ENCODE measurements at places on chromosomes 5 and 9. TPM values are rescaled to one million over a fixed set of nuclear protein-coding genes. Genes with fewer than 3 reads are reported as not detected.

DNA sequence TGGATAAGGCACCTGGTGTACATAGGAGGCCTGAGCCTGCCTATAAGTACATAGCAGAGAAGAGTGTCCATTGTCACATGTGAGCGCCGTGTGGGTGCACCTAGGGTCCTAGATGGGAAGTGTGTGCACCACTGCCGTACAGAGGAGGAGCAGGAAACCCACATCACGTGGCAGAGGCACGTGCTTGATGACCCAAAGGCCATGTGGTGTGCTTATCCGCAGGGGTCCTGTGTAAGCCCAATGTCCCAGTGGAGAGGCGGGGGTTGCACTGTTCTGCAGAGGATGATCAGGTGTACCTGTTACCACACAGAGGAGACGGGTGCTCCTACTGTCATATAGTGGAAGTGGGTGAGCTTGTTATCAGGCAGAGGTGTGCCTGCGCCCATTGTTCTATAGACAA, 354.1 kb upstream of the IRX2 start:
- peaks cover 12% of the 10 kb centered on the region for H3K27me3 ChIP-seq
- no peak for DNase-seq
- H3K27ac ChIP-seq: no peak overlapping the region
- no peaks in the 10 kb centered on the region for H3K36me3 ChIP-seq

Gene DMAC1
- 9.8 TPM for polyA plus RNA-seq

Gene TSLP
- not detected for polyA plus RNA-seq

DNA sequence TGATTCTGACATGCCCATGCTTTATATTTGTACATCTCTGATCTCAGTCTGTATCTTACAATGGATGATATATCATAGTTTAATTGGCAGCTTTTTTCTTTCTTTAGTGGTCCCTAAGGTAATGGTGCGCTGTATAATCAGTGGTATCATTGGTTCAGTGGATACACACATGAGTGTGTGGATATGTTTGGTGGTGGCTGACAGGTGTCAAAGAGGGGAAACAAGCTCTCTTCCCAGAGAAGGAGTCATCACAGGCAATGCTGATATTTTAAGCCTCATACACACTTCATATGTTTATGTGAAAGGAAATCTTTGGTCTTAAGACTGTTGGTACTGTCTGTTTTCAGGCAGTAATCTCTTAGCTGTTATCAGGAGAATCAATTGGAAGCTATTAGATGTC, 52.1 kb upstream of the KIAA1958 start:
- H3K36me3 ChIP-seq: no peaks in the 10 kb centered on the region
- H3K4me3 ChIP-seq: no peak overlapping the region
- no peak overlapping the region for H3K27ac ChIP-seq

DNA sequence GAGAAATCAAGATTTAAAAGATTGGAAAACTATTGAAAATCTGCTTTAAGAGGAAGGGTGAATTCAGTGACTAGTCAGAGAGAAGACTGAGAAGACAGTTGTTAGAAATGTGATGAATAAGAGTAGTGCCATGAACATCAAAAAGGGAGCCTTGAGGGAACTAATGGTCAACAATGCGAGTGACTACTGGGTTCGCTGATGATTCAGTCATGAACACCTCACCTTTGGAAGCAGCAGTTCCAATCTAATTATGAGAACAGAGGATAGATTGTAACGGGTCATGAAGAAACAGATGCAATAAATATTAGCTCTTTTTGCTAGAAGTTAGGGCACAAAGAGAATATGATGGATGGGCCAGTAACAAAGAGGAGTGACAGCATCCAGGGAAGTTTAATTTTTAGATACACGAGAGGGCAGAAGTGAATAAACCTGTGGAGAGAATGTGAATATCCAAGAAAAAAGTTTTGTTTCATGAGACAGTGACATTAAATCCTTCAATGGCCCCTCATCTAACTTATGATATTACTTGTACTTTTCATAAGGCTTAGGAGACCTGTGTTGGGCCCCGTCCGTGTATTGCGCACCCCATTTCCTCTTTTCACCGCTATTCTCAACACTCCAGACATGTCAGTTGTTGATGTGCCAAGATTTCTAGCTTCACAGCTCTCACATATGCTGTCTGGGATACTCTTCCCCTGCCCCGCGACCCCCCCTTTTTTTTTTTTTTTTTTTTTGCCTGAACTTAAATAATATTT, 23.5 kb upstream of the IFNE start:
- H3K4me3 ChIP-seq: no peak overlapping the region
- H3K36me3 ChIP-seq: no peaks in the 10 kb centered on the region
- H3K27ac ChIP-seq: no peak overlapping the region
- H3K4me1 ChIP-seq: no peaks in the 10 kb centered on the region
- no peak for DNase-seq

DNA sequence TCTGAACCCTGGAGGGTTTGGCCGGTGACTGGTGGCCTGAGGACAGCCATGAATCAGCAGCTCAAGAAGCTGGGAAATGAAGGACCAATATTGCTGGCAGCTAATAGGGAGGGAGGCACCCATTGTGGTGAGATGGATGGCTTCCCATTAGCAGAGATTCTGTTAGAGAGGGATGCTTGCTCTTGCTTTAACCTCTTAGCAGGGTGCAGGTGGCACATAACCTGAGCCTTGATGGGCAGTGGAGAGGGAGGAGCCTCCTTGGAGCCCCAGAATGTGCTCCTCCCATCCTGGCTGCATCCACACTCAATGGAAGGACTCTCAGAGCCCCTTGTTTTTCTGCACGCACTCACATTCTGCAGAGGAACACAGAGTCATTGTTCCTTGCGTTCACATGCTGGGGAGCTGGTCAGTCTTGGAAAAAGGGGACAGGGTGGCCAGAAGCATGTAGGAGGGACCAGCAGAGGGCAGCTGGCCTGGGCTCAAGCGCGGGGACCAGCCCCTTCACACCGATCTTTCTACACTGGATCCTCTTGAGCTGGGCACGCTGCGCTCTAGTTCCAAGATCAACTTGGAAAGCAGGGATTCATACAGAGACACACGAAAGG, 161.8 kb downstream of the MED10 start:
- no peak for DNase-seq
- no peaks in the 10 kb centered on the region for H3K27me3 ChIP-seq
- H3K27ac ChIP-seq: no peak overlapping the region
- no peaks in the 10 kb centered on the region for H3K4me1 ChIP-seq
- no peaks in the 10 kb centered on the region for H3K36me3 ChIP-seq
- H3K4me3 ChIP-seq: no peak overlapping the region

Gene GPX3
- not detected for polyA plus RNA-seq

Gene CCDC187
- polyA plus RNA-seq: 1.5 TPM

GRCh38 chr5:120532835-120533234, 68.7 kb downstream of the PRR16 start:
- H3K27ac ChIP-seq: no peak overlapping the region
- H3K4me1 ChIP-seq: no peaks in the 10 kb centered on the region
- no peaks in the 10 kb centered on the region for H3K27me3 ChIP-seq
- H3K4me3 ChIP-seq: no peak overlapping the region
- no peak for DNase-seq

DNA sequence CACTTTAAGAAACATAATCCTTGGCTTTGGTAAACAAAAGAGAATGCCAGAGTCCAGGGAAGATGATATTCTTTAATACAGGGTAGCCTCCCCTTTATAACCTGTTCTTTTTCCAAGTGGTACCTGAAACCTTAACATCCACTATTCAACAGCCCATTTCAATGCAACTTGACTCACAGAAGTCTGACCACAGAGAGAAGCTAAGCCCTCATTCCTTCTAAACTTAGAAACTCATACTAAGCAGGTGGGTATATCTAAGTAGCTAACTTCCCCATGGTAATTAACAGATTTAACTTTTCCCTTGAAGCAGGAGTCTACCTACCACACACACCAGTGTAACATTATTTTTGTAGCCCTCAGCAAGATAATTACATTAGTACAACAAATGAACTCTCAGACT, 91.9 kb downstream of the CEMIP2 start:
- no peak for DNase-seq
- H3K27ac ChIP-seq: no peak overlapping the region
- H3K4me3 ChIP-seq: no peak overlapping the region
- H3K4me1 ChIP-seq: peaks cover 60% of the 10 kb centered on the region
- H3K27me3 ChIP-seq: no peaks in the 10 kb centered on the region
